Occipital lobe (tissue), 3 donors: ENCODE measurements at places on chromosomes 7 and 10. TPM values are rescaled to one million over a fixed set of nuclear protein-coding genes. Genes with fewer than 3 reads are reported as not detected.

Gene LIPM
- not detected for total RNA-seq

Gene SOSTDC1
- total RNA-seq: 12.6 TPM

Gene EGR2
- 1.6 TPM for total RNA-seq

Gene PRKCQ
- total RNA-seq: 1.4 TPM

Gene PTPRN2
- 62.2 TPM for total RNA-seq

Gene HOXA1
- total RNA-seq: not detected
